SK-N-DZ (cell line): ENCODE measurements at places on chromosomes 7 and 10.

DNA sequence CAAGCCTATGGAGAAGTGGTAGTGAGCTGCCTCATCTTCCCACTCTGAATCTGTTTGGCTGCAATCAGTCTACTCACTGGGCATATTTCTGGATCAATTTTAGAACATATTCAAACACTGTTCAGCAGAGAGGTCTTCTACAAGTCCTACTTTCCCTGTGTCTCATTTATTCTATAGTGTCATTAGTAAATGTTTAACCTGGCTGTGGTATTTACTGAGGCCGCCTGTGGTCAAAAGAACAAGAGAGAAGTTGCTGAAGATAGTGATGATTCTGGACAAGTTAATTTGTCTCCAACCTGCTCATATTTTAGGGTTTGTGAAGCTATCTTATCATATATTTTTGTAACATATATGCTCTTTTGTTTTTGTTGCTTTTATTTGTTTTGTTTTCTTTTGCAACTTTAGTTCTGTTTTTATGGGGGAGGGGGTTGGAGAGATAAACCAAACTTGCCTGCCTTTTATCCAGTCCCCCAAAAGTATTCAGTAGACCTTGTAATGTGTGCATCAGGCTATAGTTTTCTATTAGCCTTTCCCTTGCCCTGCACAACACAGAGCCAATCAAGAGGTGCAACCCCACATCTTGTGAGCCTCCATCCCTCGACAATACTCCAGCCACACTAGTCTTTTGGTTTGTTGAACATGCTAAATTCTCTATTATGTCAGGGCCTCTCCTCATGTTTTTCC is 362.8 kb upstream of the MBL2 start:
- DNase-seq = no peak

DNA sequence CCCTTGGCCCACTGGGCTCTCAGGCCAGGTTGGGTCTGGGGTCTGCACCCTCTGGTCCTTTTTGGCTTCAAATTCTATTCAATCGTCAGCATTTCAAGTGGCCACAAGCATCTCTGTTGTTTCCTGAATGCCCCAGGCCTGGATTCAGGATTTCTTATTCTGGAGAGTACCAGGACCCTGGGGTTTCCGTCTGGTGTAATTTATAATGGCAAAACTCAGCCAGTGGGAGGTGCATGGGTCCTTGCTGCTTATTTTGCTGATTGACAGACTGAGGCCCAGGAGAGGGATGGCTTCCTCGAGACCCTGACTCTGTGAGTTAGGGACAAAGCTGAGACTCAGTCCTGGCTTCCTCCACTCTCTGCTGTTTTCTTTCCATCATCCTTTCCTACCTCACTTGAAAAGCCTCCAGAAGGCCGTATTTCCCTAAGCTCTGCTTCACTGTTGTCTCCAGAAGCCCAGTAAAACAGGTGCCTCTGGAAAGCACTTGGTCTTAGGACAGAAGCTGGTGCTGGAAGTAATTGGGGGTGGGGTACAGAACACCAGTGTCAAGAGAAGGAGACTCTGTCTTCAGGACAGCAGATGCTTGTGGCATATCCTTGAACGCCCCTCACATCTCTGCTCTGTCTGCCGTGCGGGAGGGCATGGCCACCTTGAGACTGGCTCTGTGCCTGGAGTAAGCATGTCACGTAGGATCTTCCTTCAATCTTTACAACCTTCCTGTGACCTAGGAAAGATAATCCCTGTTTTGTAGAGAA is 39.4 kb upstream of the SH2D4B start:
- no peak for DNase-seq

GRCh38 chr7:88090671-88091070 is 129.2 kb downstream of the SRI start:
- no peak for DNase-seq

GRCh38 chr10:42753507-42754154 is 29.0 kb upstream of the BMS1 start:
- DNase-seq = no peak

DNA sequence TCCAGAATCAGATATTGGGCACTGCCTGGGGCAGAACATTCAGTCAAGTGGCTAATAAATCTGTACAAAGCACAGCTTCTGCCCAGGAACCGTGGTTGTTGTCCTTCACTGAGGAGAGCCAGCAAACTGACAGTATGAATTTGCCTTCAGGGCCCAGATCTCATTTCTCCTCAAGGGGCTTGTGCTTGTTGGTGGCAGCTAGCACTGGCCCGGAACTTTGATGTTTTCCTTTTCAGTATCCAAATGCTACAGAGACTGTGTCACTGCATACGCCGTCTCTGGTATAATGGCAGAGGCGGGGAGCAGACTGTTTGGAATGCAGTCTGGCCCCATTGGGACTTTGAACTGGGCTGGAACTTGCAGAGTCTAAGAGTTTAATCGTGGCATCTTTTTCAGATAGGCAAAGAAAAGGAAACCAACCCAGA is 30.4 kb upstream of the ADD3 start:
- no peak for DNase-seq

- DNase-seq = no peak
These were observed 104.6 kb downstream of the CALN1 start for GRCh38 chr7:72307566-72307965.

DNA sequence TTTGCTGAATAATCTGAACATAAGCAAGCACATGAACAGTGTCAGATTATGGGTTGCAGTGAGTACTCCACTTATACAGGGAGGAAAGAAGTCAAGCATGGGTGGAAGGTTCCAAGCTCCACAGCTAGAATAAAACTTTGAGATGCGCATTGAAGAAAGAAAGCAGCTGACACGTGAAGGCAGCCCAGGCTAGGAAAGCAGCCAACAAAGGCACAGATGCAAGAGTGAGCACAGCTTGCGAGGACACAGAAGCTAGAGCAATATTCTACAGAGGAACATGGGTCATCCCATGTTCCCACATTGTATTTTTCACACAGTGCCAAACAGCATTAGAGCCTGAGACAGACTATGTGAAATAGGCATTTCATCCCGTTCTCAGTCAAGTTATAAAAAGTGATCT is 194.6 kb upstream of the TBX20 start:
- DNase-seq = no peak
